ENCODE measurements at places on chromosomes 1 and 21. TPM values are rescaled to one million over a fixed set of nuclear protein-coding genes. Genes with fewer than 3 reads are reported as not detected.

GRCh38 chr1:18954270-18955071 is 2.0 kb downstream of the IFFO2 start:
- no peak for DNase-seq

- no peak for DNase-seq
Observed at GRCh38 chr1:225201447-225201846, 226.4 kb downstream of the LBR start.

Gene KCNT2
- 13.4 TPM for total RNA-seq

- no peak for DNase-seq
Observed at GRCh38 chr21:38250991-38251418, 5.8 kb upstream of the KCNJ15 start.

- no peak for DNase-seq
Observed at GRCh38 chr21:45309987-45310381, 22.3 kb upstream of the POFUT2 start.

DNA sequence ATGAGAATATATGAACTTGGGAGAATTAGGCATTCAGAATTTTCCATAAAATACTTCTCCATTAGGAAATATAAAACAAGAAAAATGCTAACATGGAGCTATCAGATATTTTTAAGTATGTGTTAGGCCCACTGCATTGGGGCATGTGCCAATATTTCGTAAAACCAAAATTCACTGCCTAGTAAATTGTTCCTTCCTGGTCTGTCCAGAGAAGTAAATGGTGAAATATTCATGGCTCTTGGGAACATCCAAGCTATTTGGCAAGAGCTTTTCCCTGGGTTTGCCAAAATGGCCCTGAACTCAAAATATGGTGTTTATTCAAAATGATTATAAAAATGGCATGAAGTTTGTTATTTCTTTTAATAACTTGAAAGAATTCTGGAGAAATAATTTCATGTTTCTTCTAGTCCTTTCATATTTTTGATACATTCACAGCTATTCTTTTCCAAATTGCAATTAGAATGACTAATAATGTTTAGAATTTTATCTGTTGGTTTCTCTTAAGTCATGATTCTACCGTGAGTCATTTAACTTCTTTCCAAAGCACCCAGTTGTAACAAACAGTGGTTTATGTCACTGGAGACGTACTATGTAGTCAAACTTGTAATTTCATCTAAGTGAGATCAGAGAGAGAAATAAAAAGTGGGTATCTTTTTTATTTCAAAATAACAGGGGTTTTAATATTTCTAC is 25.7 kb upstream of the SLC19A2 start:
- no peak for DNase-seq

DNA sequence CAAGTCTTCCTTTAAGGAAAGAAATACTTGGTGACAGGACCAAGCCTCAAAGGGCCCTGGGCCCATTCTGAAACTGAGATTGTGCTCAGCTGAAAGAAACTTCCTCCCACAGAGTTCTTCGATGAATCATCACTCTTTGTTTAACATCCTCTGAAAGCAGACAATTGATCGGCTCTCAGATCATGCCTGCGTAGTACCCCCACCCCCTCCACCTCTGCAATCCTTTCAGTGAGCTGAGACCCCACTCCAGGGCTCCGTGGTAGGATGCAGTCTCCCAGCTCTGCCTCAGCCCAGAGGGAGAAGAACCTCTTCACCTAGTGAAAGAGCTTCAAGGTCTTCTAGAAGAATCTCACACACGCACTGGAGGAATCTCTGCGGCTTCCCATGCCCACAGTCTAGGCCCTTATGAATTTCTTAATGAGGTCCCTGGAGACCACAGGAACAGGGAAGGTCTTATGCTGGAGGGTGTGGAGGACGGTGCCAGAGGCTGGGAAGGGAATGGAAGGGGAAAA is 104.9 kb upstream of the SOD1 start:
- DNase-seq = no peak

GRCh38 chr1:113567427-113567826 is 177.1 kb downstream of the MAGI3 start:
- no peak for DNase-seq

Gene CD2
- total RNA-seq = not detected

DNA sequence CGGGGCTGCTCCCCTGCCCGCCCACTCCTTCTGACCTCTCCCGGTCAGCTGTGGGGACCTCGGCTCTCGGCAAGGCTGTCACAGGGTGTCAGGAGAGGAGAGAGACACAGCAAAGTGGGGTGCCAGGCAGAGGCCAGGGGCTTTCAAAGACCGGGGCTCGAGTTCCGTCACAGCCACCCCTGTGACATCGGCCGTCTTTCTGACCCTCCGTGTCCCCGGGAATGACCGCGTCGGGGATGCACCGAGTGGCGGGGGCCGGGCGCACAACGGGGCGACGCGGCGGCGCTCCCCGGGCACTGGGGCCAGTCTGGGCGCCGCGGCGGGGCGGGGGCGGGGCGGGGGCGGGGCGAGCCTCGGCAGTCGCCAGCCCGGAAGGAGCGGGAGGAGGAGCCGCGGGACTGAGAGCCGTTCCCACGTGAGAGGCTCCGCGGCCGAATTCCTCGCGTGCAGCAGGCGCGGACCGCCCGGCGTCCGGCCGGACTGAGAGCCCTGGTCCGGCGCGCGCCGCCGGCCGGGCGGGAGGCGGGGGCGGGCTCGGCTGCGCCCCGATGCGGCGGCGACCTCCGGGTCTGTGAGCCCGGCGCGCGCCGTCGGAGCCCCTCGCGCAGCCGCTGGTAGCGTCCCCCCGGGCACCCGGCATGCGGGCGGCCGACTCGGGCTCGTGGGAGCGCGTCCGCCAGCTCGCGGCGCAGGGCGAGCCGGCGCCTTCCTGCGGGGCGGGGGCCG is 229.7 kb upstream of the TMEM51 start:
- DNase-seq = no peak

GRCh38 chr1:109928591-109929111 is 18.0 kb downstream of the CSF1 start:
- DNase-seq = peak; percentile 90

DNA sequence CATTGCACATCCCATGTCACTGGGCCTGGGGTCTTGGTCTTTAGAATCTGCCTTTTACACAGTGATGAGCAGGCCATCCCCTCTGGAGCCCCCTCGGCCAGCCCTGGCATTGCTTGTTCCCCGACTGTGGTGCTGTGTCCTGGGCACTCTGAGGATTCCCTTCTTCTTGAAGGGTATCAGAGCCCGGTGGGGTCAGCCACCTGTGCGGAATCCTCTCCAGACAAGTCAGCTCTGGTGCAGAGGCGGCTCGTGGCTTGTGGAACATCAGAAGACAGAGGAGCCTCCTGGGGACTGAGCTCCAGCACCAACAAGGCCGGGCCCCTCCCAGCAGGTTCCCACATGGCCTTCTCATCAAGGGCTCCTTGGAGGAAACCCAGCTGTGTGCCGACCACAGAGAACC is 57.9 kb upstream of the AJAP1 start:
- no peak for DNase-seq

- DNase-seq = no peak
Observed at GRCh38 chr1:71086331-71086730, 5.5 kb upstream of the ZRANB2 start.

Gene ACTA1
- total RNA-seq = 3.6 TPM

DNA sequence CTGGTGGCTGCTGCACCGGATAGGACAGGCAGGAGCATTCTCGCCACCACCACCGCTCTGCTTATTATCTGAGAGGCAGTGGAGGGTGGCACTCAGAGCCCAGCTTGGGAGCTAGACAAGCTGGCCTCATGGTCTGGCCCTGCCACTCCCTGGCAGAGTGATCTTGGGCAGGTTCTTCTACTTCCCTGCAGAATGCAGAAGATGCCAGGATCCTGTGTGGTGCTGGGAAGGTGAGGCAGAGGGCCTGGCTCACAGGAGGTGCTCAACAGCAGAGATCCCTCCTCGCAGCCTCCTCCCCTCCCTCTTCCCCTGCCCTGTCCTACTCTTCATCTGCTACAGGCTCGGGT is 60.4 kb downstream of the ARHGEF10L start:
- no peak for DNase-seq

DNA sequence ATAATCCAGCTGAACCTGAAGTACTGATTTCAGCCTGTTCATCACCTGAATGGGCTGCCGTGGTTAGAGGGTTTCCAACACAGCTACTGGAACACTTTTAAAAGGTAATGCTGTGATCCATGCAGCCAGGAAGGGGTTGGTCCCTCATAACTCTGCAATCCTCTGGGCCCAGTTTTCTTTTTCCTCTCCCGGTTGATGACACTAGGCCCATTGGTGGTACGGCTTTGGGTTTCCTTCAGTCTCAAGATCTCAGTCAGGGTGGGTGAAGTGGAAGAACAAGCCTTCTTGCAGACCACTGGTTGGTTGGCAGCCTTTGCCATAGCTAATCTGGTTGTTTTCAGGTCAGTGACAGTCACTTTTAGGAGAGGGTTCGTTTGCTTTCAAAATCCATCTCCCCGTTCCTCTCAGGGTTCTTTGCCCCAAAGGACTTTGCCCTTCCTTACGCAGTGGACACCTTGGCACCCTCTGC is 502 bp upstream of the SLC35A3 start:
- DNase-seq = no peak

DNA sequence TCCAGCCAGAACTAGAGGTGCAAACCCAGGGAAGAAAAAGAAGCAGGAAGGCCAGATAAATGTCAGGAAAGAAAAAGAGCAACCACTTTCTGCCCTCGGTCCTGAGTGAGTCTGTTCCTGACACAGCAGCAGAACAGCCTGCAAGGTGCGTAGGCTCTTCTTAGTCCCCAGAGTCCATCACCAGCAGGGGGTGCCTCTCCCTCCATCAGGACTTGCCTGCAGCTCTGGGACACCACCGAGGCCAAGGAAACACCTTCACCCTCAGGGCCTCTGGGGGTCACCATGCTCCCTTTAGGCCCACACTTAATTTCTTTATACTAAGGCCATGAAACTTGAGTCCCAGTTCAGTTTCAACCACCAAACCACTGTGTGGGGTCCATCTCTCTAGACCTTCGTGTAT is 43.7 kb upstream of the NFASC start:
- no peak for DNase-seq

DNA sequence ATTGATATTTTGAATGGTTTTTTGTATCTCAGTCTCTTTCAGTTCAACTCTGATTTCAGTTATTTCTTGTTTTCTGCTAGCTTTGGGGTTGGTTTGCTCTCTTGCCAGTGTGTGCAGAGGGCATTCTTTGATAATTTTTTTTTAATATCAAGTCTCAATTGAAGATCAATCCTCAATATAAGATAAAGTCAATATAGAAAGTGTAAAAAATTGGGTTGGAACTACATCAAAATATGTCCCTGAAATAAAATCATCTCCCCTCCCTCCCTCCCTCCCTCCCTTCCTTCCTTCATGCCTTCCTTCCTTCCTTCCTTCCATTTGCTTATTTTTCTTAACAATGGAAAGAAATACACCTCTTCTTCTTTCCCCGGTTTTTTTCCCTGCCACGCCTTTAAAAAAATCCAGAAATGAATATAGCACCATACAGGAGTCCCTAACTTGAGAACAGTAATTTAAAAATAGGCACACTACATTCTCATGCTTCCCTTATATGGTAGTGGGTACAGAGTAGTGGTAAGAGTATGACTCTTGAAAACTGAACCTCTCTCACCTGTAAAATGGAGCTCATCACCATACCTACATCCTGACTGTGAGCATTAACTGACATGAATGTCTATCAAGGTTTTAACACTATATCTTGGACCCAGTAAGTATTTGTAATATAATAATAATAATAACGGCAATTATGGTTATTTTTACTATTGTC is 221.9 kb downstream of the GIPC2 start:
- DNase-seq = no peak

Gene PLA2G2A
- not detected for total RNA-seq

GRCh38 chr1:148263128-148263905 is 111.2 kb upstream of the NBPF11 start:
- no peak for DNase-seq

DNA sequence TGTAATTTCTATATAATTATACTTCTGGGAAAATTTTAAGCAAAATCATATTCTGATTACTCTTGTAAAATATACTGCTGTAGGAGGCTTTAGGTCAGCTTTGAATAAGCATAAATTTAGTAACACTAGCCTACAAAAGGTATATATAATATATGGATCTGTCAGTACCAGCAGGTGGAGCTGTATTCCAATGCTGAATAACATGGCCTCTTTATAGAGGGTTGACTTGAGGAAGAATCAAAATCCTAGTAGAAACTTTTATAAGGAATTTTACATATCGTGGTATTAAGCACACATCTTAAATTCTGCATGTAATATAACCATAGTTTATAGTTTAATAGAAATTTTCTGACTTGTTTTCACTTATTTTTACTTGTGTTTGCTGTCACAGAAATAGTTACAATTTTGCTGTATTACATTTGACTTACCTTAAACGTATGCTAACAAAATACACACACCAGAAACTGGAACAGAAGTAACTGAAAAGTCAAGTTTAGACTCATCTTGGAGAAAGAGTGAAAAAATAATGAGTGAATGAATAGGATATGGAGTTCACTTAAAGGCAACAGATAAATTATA is 79.3 kb downstream of the HMCN1 start:
- DNase-seq = no peak

GRCh38 chr1:121522061-121522759 is 337.4 kb downstream of the SRGAP2C start:
- no peak for DNase-seq

DNA sequence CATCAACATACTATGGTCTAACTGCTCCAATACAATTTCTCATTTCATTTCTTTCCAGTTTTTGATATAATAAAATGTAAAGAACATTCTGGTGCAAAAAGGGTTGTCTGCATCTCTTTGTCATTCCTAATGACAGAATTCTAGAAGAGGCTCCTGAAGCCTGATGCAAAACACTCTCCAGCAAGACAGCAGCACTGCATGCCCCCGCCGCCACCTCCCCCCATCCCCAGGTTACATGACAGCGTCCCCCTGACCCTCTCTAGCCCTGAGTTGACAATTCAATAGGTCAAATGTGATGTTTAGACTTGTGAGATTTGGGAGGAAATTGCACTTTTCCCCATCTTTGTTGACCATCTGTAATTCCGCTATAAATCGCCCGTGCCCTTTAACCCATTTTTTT is 64.6 kb upstream of the C1orf21 start:
- DNase-seq = no peak

DNA sequence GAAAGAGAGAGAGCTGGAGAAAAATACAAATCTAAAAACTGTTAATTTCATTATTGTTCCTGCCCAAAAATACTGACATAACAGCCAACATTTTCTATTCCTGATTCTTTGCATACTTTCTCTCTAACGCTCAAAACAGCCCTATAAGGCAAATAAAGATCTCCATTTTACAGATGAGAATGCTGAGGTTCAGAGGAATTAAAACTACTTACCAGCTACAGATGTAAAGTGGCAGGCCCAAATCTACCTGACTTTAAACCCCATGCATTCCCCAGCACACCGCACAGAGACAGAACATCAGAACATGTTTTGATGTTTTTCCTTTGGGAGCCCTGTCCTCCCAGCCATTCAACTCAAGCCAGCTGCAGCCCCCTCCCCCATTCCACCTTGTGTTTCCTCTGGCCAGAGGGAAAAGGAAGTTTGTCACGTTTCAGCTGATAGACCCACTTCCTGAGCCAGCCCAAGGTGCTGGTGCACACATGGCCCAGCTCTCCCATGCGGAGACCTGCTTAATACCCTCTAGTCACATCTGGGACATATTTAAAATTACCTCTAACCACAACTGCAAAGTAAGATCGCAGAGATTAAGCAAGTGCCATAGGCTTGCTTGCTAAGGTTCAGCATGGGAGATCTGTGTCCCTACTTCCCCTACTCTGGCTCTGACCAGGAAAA is 133.1 kb upstream of the NFIA start:
- DNase-seq = no peak

GRCh38 chr1:186487163-186487562 is 26.2 kb upstream of the PDC start:
- no peak for DNase-seq
